GM12878 (cell line): ENCODE measurements at places on chromosomes 12 and 14.

DNA sequence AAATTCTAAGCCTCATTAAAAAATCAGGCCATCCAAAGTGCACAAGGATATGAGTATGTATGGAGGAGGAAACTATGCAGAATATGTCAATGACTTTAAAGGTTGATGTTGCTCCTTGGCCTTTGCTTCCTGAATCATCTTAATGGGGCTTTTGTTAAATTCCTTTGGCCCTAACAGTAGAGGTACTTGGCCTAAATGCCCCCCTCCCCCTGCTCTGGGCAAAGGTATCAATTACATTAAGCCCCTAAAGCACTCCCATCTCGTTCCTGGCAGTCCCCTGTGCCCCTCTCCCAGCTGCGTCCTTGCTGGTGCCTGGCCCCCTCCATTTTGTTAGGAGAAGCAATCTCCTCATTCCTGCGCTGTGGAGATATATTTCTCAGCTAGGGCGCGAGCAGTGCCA lies 4.8 kb downstream of the COPZ1 start:
- DNase-seq = no peak

DNA sequence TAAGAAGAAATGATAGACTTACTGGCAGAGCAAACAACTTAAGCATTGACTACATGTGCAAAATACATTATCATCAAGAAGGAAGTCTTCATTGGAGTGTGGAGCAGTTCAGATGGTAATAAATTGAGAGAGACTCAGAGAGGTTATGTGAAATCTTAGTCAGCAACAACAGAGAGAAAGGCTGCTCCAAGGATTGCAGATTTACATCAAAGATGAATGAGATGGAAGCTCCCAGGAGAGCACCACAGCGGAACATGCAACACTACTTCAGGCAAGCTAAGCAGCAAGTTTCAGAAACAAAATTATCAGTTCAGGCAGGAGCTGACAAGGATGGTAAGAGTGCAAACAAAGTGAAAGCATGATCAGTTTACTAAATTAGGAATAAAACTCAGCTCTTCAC lies 882.3 kb downstream of the LRFN5 start:
- no peak for DNase-seq

DNA sequence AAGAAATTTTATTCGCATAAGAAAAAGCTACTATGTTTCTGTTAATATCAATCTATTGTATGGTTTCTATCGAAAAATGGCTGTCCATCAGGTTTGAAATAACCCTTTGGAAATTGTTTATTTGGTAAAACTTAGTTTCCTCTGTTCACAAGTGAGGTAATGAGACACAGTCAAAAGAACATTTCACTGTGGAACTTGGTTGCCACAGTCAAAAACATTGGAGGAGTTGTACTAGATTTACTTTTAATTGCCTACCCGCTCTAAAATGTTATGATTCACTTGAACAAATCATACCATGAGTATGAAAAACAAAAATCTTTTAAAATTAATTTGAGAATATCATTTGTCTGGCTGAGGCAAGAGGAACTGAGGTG lies 46.5 kb downstream of the ITPR2 start:
- DNase-seq = no peak

DNA sequence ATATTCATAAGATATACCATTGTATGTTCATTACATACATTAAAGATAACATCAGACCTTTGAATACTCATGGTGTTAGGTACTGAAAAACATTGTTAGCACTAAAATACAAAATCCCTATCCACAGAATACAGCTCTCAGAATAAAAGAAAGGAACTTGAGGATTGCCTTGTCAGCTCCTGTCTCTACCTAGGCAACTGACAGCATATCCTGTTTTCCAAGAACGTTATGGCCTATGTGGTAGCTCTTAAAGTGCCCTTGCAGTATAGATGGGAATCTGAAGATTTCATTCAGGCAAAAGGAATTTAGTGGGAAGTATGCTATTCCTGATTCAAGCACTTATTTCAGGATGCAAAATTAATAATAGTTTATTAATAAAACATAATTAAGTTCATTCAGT lies 1.8 kb upstream of the PPP1R12A start:
- no peak for DNase-seq

- DNase-seq = no peak
Observed at GRCh38 chr14:33642080-33642479, 308.8 kb downstream of the EGLN3 start.
